ENCODE measurements at places on chromosomes 1 and 21. TPM values are rescaled to one million over a fixed set of nuclear protein-coding genes. Genes with fewer than 3 reads are reported as not detected.

The TCEA3 gene
- total RNA-seq: 0.54 TPM

The PLA2G2D gene
- not detected for total RNA-seq

The KCNN3 gene
- total RNA-seq: 4.3 TPM

The KRTAP7-1 gene
- not detected for total RNA-seq

The OVAAL gene
- total RNA-seq: not detected

The DEPDC1 gene
- total RNA-seq: 144 TPM

The CD5L gene
- total RNA-seq: not detected

The C1orf185 gene
- not detected for total RNA-seq

The HSD17B7 gene
- total RNA-seq: 53.6 TPM

The AVPR1B gene
- not detected for total RNA-seq

DNA sequence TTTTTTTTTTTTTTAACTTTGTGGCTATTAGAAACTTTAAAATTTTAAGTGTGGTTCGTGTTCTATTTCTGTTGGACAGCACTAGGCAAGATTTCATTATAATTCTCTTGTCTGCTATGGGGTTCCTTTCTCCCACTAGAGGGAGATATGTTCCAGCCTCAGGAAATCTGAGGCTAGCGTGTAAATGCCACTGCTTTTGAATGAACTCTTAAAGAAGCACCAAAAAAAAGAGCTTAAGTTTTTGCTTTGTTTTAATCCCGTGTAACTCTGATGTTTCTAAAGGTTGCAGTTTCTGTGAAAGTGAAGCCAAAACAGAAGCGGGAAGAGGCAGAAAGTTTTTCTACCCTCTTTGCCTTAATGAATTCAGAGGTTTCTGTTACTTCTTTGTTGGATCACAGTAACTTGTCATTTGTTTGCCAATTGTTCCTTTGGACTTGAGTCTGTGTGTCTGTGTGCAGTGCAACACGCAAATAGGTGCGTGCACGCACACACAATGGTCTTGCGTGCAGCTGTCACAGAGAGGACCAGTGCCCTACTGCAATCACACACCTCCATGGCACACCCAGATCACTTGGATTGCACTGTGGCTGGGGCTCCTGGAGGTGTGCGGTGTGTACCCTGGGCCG, 32.3 kb downstream of the HHAT start:
- peak; percentile 51 for DNase-seq
- H3K36me3 ChIP-seq: no peaks in the 10 kb centered on the region
- no peaks in the 10 kb centered on the region for H3K27me3 ChIP-seq
- no peak overlapping the region for H3K27ac ChIP-seq
- H3K4me1 ChIP-seq: peaks cover 27% of the 10 kb centered on the region

GRCh38 chr1:42937836-42938644, 20.6 kb downstream of the SLC2A1 start:
- no peak overlapping the region for H3K4me3 ChIP-seq
- H3K27me3 ChIP-seq: no peaks in the 10 kb centered on the region
- no peak for DNase-seq

GRCh38 chr1:114344656-114345055, 166.3 kb downstream of the TRIM33 start:
- no peak overlapping the region for H3K27ac ChIP-seq
- H3K4me1 ChIP-seq: peaks cover 4% of the 10 kb centered on the region
- no peak overlapping the region for H3K4me3 ChIP-seq
- peaks cover 12% of the 10 kb centered on the region for H3K27me3 ChIP-seq
- no peak for DNase-seq

- no peak overlapping the region for H3K4me3 ChIP-seq
- no peak for DNase-seq
- no peak overlapping the region for H3K27ac ChIP-seq
- H3K36me3 ChIP-seq: no peaks in the 10 kb centered on the region
- no peaks in the 10 kb centered on the region for H3K4me1 ChIP-seq
- H3K27me3 ChIP-seq: no peaks in the 10 kb centered on the region
These were observed 234.0 kb upstream of the IRF2BP2 start for GRCh38 chr1:234843946-234844345.

DNA sequence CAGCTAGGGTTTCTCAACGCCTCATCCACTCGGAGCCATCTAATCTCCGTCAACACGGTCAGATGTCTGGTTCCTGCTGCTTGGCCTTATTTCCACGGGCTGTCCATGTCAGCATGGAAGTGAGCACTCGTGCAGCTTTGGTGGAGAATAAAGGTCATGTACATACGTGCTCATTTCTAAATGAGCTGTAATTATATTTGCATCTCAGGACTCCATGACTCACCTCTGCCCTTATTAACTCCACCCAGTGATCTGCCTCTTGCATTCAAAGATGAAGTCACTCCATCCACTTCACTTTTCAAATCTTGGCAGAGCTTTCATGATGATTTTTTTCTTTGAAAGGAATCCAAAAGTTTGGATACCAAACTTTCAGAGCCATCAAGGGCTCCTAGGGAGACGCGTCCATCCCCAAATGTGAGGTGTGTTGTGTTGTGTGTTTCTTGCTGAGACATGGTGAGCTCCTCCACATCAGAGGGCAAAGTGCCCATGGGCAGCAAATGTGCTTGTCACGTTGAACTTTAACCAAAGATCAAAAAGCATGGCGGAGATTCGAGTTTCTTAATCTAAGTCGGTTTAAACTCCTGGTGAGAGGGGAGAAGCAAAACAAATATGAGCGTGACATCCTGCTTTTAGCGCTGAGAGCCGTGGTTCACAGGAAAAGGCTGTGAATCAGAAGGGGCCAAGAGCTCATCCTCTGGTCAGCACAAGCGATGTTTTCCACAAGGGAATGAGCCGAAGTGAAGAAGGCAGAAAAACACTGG, 68.6 kb upstream of the ERRFI1 start:
- no peaks in the 10 kb centered on the region for H3K36me3 ChIP-seq
- no peak for DNase-seq
- no peaks in the 10 kb centered on the region for H3K4me1 ChIP-seq
- no peaks in the 10 kb centered on the region for H3K27me3 ChIP-seq

- peak within 1 kb of the TSS; percentile 70 for H3K27ac ChIP-seq
- H3K4me1 ChIP-seq: peaks cover 18% of the 10 kb centered on the region
- DNase-seq: peak; percentile 97
- no peaks in the 10 kb centered on the region for H3K36me3 ChIP-seq
- peak within 1 kb of the TSS; percentile 97 for H3K4me3 ChIP-seq
These were observed at the start of gene PRKCZ for GRCh38 chr1:2049718-2050431. Gene PRKCZ (plus strand): TSS chr1:2050411. CDS start chr1:2050631, 220 bp downstream.

DNA sequence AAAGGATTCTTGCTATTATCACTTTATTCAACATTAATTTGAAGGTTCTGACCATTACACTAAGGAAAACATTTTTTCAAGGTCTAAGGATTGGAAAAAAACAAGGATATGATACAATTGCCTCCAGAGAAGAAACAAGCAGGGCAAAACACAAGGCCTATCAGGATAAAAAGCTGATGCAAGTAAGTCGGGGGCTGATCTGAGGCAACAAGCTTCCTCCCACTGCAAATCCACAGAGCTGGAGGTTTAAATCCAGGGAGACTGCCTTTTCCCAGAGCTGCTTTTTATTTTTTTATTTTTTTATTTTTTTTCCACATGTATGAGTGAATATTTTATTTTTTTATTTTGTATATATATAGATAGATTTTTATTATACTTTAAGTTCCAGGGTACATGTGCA, 19.4 kb upstream of the S100A2 start:
- DNase-seq: no peak
- H3K27ac ChIP-seq: no peak overlapping the region
- H3K36me3 ChIP-seq: no peaks in the 10 kb centered on the region
- H3K4me1 ChIP-seq: peaks cover 19% of the 10 kb centered on the region

DNA sequence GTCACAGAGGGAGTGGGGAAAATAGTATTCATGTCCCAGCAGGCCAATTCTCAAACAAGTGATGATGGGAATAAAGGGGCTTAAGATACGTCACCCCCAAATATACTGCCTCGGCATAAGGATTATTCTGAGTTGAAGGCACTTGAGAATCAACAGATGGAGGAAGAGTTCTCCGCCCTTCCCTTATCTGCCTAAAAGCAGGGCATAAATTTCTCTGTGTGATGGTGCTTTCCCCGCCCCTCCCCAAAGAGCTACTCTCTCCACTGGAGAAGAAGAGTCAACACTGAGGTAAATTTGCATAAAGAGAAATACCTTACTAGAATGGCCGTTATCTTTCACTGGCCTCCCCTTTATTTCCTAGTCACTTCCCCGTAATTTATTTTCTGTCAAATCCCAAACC, 18.7 kb downstream of the BECN2 start:
- no peak overlapping the region for H3K27ac ChIP-seq
- DNase-seq: no peak
- H3K36me3 ChIP-seq: no peaks in the 10 kb centered on the region
- H3K4me3 ChIP-seq: no peak overlapping the region

- peak; percentile 71 for DNase-seq
- H3K4me1 ChIP-seq: peaks cover 14% of the 10 kb centered on the region
- no peaks in the 10 kb centered on the region for H3K36me3 ChIP-seq
- H3K27me3 ChIP-seq: no peaks in the 10 kb centered on the region
- H3K27ac ChIP-seq: no peak overlapping the region
- H3K4me3 ChIP-seq: no peak overlapping the region
These were observed 4.1 kb upstream of the AGTRAP start for GRCh38 chr1:11731691-11732283.

DNA sequence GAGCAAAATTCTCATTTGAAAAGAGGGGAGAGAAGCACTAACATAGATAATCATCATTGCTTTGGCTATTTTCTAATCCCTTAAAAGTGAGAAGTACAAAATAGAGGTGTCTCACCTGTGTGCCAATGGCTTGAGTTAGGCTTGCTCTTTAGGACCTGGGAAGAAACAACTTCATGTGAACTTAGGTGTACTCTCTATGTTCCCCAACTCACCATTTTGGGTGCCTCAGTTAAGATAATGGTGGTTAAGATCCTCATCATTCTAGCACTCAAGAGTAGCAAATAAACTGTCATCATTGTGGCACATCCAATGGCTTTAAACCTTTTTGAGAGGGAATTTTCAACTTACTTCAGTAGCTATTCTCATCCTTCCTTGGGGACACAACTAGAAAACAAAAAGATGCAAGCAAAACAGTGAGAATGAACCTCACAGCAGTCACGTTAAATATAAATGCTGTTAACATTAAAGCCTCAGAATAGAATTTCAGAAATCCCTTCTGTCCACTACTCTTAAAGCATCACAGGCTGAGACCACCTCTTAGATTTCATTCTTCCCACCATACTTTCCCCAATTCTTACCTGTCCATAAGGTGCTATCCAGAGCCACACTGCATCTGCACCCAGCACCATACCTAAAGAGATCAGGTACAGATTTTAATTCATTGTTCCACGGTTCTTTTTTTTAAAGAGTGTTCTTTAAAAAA, 1.2 kb downstream of the GAS5 start:
- peak overlapping the region; percentile 83 for H3K4me3 ChIP-seq
- H3K27ac ChIP-seq: peak overlapping the region; percentile 81

GRCh38 chr1:168691541-168691940, 37.5 kb downstream of the DPT start:
- no peaks in the 10 kb centered on the region for H3K4me1 ChIP-seq
- no peaks in the 10 kb centered on the region for H3K27me3 ChIP-seq
- H3K4me3 ChIP-seq: no peak overlapping the region

GRCh38 chr1:67484492-67484891, 54.3 kb upstream of the SERBP1 start:
- H3K27me3 ChIP-seq: no peaks in the 10 kb centered on the region
- H3K4me3 ChIP-seq: no peak overlapping the region
- no peaks in the 10 kb centered on the region for H3K36me3 ChIP-seq
- H3K4me1 ChIP-seq: peaks cover 16% of the 10 kb centered on the region
- no peak overlapping the region for H3K27ac ChIP-seq

DNA sequence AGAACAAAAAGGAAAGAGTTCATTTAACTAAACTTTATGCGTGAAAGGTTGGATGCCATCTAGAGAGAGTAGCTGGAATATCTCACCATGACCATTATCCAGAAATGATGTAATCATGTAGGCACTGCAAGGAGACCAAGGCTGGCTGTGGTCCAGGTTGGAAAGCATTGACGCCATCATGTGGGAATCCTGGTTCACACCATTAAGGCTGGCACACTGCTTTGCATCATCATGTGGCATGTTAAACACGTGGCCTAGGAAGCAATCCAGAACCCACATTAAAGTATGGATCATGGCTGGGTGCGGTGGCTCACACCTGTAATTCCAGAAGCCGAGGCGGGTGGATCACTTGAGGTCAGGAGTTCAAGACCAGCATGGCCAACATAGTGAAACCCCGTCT, 4.3 kb downstream of the ADAMTS1 start:
- H3K27ac ChIP-seq: no peak overlapping the region
- H3K4me3 ChIP-seq: no peak overlapping the region
- no peak for DNase-seq
- H3K27me3 ChIP-seq: peaks cover 6% of the 10 kb centered on the region

All from neural progenitor cell (in vitro differentiated cells).